Right lung (tissue), 10 donors: ENCODE measurements at places on chromosomes 6 and 20. TPM values are rescaled to one million over a fixed set of nuclear protein-coding genes. Genes with fewer than 3 reads are reported as not detected.

The POPDC3 gene
- 1.3 TPM for polyA plus RNA-seq

The SNHG17 gene
- 22.4 TPM for polyA plus RNA-seq

The CGA gene
- polyA plus RNA-seq: 0.53 TPM

- no peak for DNase-seq
Observed at GRCh38 chr6:131269565-131270391, 134.5 kb downstream of the AKAP7 start.

GRCh38 chr20:23339986-23340385 lies 10.6 kb upstream of the NXT1 start:
- no peak for DNase-seq

DNA sequence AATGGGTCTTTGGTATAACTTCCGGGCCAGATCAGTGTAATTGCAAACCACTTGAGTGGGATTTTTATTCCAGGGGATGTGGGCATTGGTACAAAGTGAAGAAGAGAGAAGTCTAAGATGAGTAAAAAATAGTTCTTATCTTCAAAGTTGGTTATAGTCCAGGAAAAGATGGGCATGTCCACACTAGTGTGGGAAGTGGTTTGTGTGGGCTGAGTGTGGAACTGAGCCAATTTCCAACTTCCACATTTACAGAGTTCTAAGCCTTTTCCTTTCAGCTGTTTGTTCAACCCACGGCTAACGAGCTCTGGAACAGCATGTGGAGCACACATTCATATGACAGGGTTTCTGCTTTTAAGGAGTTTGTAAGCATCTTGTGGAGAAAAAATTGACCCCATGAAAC lies 72.3 kb upstream of the IFNGR1 start:
- DNase-seq: no peak

The TRIM38 gene
- polyA plus RNA-seq: 15.6 TPM
